CD4-positive, CD25-positive, alpha-beta regulatory T cell (primary cell): ENCODE measurements at places on chromosomes 7 and 10. TPM values are rescaled to one million over a fixed set of nuclear protein-coding genes. Genes with fewer than 3 reads are reported as not detected.

GRCh38 chr10:89413398-89413912 lies 913 bp upstream of the IFIT5 start:
- H3K27ac ChIP-seq, result peak overlapping the region; percentile 90
- peaks cover 40% of the 10 kb centered on the region for H3K4me1 ChIP-seq
- no peaks in the 10 kb centered on the region for H3K27me3 ChIP-seq
- H3K4me3 ChIP-seq, result peak overlapping the region; percentile 99
- H3K36me3 ChIP-seq, result peaks cover 19% of the 10 kb centered on the region
- no peak for DNase-seq

DNA sequence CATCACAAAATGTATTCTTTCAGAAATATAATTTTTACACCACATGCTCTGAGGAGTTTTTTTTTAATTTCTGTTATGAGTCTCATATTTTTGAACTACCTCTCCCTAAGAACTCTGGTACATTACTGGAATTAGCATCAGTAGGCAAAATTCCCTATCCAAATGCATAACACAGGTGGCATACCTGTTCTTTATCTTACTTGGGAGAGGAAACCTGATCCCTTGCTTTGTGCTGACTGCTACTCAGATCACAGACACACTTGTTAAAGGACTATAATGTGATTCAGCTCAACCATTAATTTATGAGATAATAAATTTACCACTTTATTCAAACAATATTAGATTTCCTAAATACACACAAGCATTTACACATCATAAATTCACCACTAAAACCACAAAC lies 617.2 kb downstream of the GRM8 start:
- no peak overlapping the region for H3K27ac ChIP-seq
- H3K4me3 ChIP-seq, result no peak overlapping the region
- peaks cover 2% of the 10 kb centered on the region for H3K27me3 ChIP-seq
- no peaks in the 10 kb centered on the region for H3K4me1 ChIP-seq

- peaks cover 26% of the 10 kb centered on the region for H3K36me3 ChIP-seq
- H3K4me1 ChIP-seq, result peaks cover 14% of the 10 kb centered on the region
- H3K4me3 ChIP-seq, result no peak overlapping the region
- DNase-seq, result no peak
- no peaks in the 10 kb centered on the region for H3K27me3 ChIP-seq
- H3K27ac ChIP-seq, result no peak overlapping the region
Measured at GRCh38 chr7:2237109-2237602, 4.4 kb upstream of the MAD1L1 start.

- no peak overlapping the region for H3K4me3 ChIP-seq
- no peaks in the 10 kb centered on the region for H3K36me3 ChIP-seq
- H3K4me1 ChIP-seq, result no peaks in the 10 kb centered on the region
- H3K27me3 ChIP-seq, result no peaks in the 10 kb centered on the region
Measured at GRCh38 chr7:133545618-133546017, 292.7 kb downstream of the EXOC4 start.

GRCh38 chr7:42338916-42339540 lies 102.0 kb upstream of the GLI3 start:
- H3K4me3 ChIP-seq, result no peak overlapping the region
- no peaks in the 10 kb centered on the region for H3K36me3 ChIP-seq
- DNase-seq, result no peak
- H3K27ac ChIP-seq, result no peak overlapping the region
- H3K4me1 ChIP-seq, result no peaks in the 10 kb centered on the region

Gene MEOX2
- not detected for total RNA-seq

- DNase-seq, result no peak
- H3K36me3 ChIP-seq, result no peaks in the 10 kb centered on the region
- H3K4me3 ChIP-seq, result no peak overlapping the region
- no peak overlapping the region for H3K27ac ChIP-seq
- no peaks in the 10 kb centered on the region for H3K4me1 ChIP-seq
Measured at GRCh38 chr10:54363390-54363789, 437.6 kb downstream of the PCDH15 start.

GRCh38 chr7:146115851-146116520 lies 615 bp upstream of the CNTNAP2 start:
- no peak overlapping the region for H3K27ac ChIP-seq
- peak; percentile 14 for DNase-seq
- H3K4me1 ChIP-seq, result no peaks in the 10 kb centered on the region

- no peak overlapping the region for H3K27ac ChIP-seq
- DNase-seq, result no peak
- H3K4me3 ChIP-seq, result no peak overlapping the region
- no peaks in the 10 kb centered on the region for H3K36me3 ChIP-seq
- H3K27me3 ChIP-seq, result no peaks in the 10 kb centered on the region
- no peaks in the 10 kb centered on the region for H3K4me1 ChIP-seq
Measured at GRCh38 chr7:34190299-34190698, 285.0 kb downstream of the BMPER start.

DNA sequence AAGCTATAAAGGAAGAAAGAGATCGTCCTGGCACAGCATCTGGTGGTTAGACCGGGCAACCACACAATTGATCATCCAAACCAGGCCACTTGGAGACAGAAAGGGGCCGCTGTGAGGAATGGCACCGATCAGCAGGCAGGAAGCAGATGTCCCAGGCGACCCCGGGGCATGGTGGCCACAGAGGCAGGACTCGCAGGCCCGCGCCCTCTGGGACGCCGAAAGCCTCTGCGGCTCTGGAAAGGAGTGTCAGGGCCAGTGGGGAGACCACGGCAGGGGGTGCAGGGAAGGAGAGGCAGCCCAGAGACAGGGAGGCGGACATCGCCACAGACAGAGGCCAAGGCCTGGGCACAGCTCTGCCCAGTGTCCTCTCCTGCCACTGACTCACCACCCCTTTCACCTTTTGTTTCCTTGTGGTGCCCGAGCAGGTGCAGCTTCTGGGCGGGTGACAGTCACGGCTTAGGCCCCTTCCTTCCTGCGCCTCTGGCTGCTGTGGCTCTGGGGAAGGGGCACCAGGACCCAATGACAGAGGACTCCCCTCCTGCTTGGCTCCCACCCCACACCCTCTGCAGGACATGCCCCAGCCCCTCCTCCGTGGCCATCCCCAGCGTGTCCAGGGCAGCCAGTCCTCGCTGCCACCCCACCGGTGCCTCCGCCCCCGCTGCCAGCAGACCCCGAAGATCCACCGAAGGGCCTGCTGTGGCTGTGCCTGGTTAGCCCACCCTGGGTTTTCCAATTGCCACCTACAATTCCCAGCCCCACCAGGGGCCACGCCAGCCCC lies 10.9 kb downstream of the STK32C start:
- H3K4me1 ChIP-seq, result no peaks in the 10 kb centered on the region
- no peaks in the 10 kb centered on the region for H3K36me3 ChIP-seq
- no peaks in the 10 kb centered on the region for H3K27me3 ChIP-seq
- DNase-seq, result no peak

- H3K27me3 ChIP-seq, result no peaks in the 10 kb centered on the region
- H3K4me1 ChIP-seq, result no peaks in the 10 kb centered on the region
- no peaks in the 10 kb centered on the region for H3K36me3 ChIP-seq
- DNase-seq, result no peak
- H3K27ac ChIP-seq, result no peak overlapping the region
Measured at GRCh38 chr7:37421861-37422500, 26.7 kb downstream of the ELMO1 start.

Gene SLC18A3
- not detected for total RNA-seq

- H3K27ac ChIP-seq, result no peak overlapping the region
- no peak overlapping the region for H3K4me3 ChIP-seq
- DNase-seq, result no peak
- no peaks in the 10 kb centered on the region for H3K27me3 ChIP-seq
Measured at GRCh38 chr7:88449410-88449809, 142.7 kb upstream of the STEAP4 start.

Gene SMARCD3
- 4.7 TPM for total RNA-seq

DNA sequence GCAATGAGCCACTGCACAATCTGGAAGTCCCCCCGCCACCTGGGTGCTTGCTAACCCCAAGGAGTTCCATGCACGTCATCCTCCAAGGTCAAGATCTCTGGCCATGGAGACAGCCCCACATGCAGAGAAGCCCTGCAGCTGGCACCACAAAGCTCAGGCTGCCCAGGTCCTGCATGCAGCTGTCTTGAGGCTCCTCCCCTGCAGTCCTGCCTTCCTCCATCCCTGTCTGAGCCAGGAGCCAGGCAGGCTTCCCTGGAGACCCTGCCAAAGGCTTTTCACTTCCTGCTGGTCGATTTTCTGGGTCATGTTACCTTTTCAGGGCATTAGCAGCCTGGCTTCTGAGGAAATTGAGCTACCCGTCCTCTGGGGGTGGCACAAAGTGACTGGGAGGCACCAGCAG lies 12.5 kb upstream of the TMEM72 start:
- no peaks in the 10 kb centered on the region for H3K36me3 ChIP-seq
- no peak for DNase-seq
- no peaks in the 10 kb centered on the region for H3K27me3 ChIP-seq

GRCh38 chr7:129719980-129720732 lies 108.6 kb downstream of the NRF1 start:
- no peak overlapping the region for H3K27ac ChIP-seq
- peaks cover 69% of the 10 kb centered on the region for H3K36me3 ChIP-seq
- no peak for DNase-seq
- no peaks in the 10 kb centered on the region for H3K27me3 ChIP-seq
- H3K4me1 ChIP-seq, result no peaks in the 10 kb centered on the region
- H3K4me3 ChIP-seq, result no peak overlapping the region

DNA sequence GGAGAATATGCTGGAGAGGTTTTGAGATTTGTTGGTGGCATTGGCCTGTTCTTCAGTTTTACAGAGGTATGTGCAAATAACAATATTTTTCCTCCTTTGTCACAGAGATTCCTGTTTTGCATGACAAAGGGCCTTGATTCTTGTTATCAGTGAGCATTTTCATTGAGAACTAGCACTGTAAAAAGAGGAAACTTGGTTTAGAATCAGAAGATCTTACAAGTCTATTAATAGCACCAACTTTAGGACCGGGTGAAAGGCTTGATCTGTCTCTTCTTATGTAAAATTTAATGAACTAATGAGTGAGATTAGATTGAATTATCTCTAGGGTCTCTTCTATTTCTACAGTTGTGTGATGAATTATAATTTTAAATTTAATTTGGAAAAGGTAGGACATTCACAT lies 25.5 kb downstream of the TSPAN13 start:
- no peaks in the 10 kb centered on the region for H3K4me1 ChIP-seq
- no peak overlapping the region for H3K4me3 ChIP-seq
- no peaks in the 10 kb centered on the region for H3K36me3 ChIP-seq
- peaks cover 2% of the 10 kb centered on the region for H3K27me3 ChIP-seq

Gene TMEM213
- total RNA-seq, result not detected

DNA sequence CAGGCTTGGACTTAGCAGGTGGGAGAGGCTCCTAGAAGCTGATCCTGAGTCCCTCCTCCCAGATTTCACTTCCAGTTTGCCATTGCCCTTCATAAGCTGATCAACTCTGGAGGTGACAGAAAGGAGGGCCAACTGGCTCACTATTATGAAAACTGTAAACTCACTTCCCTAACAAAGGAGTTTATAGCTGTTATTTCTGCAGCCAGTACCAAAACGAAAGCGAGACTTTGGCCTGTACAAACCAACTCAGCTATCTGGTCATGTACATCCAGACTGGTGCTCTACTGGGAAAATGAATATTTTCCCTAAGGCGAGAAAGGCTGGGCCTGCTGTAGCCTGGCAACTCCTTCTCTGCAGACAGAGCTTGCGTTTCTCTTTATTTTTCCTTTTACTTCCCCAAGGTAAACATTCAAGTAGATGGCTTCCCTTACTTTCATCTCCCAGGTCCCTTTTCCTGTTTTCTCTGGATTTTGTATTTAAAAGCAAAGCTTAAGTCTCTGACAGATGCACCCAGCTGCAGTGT lies 54.7 kb downstream of the GALNT17 start:
- no peaks in the 10 kb centered on the region for H3K36me3 ChIP-seq
- DNase-seq, result no peak
- no peaks in the 10 kb centered on the region for H3K4me1 ChIP-seq

Gene NRP1
- total RNA-seq, result not detected

Gene LOXL4
- not detected for total RNA-seq

Gene ANKRD61
- not detected for total RNA-seq

DNA sequence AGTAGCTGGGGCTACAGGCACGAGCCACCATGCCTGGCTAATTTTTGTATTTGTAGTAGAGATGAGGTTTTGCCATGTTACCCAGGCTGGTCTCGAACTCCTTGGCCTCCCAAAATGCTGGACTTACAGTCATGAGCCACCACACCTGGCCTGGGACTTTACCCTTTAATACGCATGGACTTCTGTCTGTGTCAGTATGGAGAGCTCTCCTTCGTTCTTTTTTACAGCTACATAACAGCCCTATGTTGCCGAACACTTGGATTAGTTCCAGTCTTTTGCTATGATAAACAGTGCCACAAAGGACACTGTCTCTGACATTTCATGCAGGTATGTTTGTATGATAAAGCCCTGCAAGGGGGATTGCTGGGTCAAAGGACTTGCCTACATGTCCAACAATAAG lies 10.9 kb upstream of the OAT start:
- H3K4me1 ChIP-seq, result no peaks in the 10 kb centered on the region
- H3K4me3 ChIP-seq, result no peak overlapping the region
- no peak for DNase-seq
- no peaks in the 10 kb centered on the region for H3K36me3 ChIP-seq
- H3K27ac ChIP-seq, result no peak overlapping the region
- peaks cover 2% of the 10 kb centered on the region for H3K27me3 ChIP-seq

Gene TACR2
- total RNA-seq, result not detected

GRCh38 chr7:44282601-44283171 lies 42.7 kb downstream of the CAMK2B start:
- no peaks in the 10 kb centered on the region for H3K4me1 ChIP-seq
- no peak overlapping the region for H3K4me3 ChIP-seq
- no peaks in the 10 kb centered on the region for H3K27me3 ChIP-seq
- no peaks in the 10 kb centered on the region for H3K36me3 ChIP-seq
- no peak for DNase-seq
- no peak overlapping the region for H3K27ac ChIP-seq

- no peaks in the 10 kb centered on the region for H3K36me3 ChIP-seq
- no peak for DNase-seq
- no peak overlapping the region for H3K4me3 ChIP-seq
- H3K27me3 ChIP-seq, result no peaks in the 10 kb centered on the region
Measured at GRCh38 chr7:91098566-91098965, 165.7 kb upstream of the FZD1 start.

DNA sequence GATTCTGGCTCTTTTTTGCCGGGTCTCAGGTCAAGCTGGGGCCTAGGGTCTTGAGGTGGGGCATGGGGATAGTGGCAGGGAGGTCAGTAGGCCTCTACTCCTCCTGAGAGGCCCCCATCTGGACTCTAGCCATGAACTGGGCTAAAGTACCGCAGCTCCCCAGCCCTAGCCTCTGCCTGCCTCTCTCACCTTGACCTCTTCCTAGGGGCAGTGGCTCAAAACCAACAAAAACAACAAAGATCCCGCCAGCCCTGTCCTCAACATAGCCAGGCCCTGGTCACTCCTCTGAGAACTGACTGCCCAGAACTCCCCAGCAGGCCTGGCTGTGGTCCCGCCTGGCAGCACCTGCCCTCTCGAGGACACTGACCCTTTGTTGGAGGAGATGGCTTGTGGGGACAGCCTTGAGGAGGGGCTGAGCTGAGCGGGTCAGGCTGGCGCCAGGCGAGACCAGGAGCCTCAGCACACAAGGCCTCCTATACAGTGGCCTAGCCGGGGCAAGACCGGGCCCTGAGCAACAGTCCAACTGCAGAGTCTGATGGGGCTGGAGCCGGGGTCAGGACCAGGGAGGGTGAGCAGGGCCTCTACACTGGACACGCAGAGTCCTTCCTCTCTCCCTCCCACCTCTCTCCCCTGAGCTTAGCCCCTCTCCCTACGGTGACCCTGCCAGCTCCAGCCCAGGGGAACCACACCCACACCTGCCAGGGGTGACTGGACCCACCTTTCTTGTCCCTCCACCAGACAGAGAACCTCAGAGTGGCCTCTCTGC lies 11.6 kb upstream of the PPIF start:
- no peaks in the 10 kb centered on the region for H3K36me3 ChIP-seq
- no peak overlapping the region for H3K4me3 ChIP-seq
- H3K4me1 ChIP-seq, result peaks cover 10% of the 10 kb centered on the region
- H3K27ac ChIP-seq, result no peak overlapping the region

Gene EMX2
- total RNA-seq, result not detected
